ENCODE measurements at places on chromosomes 11 and 22. TPM values are rescaled to one million over a fixed set of nuclear protein-coding genes. Genes with fewer than 3 reads are reported as not detected.

DNA sequence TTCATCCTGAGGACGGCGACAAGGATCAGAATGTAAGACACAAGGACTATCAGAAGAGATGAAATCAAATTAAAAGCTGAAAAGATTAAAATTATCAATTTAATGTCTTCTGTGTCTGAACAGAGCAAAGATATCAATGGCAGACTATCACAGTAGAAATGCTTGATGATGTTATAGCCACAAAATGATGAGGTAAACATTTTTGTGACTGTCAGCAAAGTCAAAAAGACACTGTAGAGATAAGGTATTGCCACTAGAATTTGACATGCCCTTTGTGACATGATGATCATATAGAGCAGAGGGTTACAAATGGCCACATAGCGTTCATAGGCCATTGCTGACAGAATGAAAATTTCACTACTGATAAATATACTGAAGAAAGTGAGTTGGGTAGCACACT lies 12.2 kb downstream of the OR5J2 start:
- no peaks in the 10 kb centered on the region for H3K4me1 ChIP-seq
- H3K4me3 ChIP-seq, result no peak overlapping the region
- no peak for DNase-seq
- H3K27ac ChIP-seq, result no peak overlapping the region

DNA sequence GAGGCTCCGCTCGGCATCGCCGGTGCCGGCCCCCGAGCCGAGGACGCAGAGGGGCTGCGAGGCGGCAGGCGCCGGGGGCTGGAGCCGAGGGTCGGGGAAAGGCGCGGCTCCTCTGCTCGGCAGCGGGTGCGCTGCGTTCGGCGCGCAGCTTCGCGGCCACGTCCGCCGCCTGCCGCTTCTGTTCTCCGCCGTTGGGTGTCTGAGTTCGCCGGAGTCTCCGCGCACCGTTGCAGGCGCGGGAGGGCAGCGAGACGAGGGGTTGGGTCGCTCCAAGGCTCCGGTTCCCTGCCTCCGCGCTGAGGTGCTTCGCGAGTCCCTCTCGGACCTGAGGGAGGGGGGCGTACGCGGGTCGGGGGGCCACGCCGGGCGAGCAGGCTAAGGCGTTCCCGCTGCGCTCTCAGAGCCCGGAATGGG lies 347 bp downstream of the MN1 start:
- H3K4me1 ChIP-seq, result peaks cover 14% of the 10 kb centered on the region
- H3K27ac ChIP-seq, result peak overlapping the region; percentile 51
- peak; percentile 49 for DNase-seq
- peak overlapping the region; percentile 71 for H3K4me3 ChIP-seq

- H3K27me3 ChIP-seq, result no peaks in the 10 kb centered on the region
- H3K4me3 ChIP-seq, result no peak overlapping the region
- H3K36me3 ChIP-seq, result no peaks in the 10 kb centered on the region
- no peak for DNase-seq
These were observed 725.8 kb upstream of the KIRREL3 start for GRCh38 chr11:127726367-127726766.

DNA sequence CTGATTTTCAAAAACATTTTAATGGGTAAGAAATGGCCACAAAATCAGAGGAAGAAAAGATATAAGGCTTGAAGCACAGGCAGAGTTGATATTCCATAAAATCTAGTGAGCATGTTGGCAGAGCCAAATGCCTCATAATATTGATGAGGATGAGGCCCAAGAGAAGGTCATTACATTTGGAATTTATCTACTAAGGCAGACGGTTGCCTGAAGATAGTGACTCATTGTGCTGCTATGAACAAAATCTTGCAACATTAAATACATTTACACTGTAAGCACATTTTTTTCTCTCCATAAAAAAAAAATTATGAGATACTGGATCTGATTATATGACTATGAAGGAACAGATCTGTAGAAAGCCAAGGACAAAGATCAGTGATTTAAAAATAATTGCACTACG lies 881.4 kb upstream of the CHORDC1 start:
- no peak overlapping the region for H3K4me3 ChIP-seq
- no peaks in the 10 kb centered on the region for H3K36me3 ChIP-seq
- no peaks in the 10 kb centered on the region for H3K4me1 ChIP-seq
- H3K27me3 ChIP-seq, result no peaks in the 10 kb centered on the region
- no peak for DNase-seq
- H3K27ac ChIP-seq, result no peak overlapping the region

- no peak overlapping the region for H3K27ac ChIP-seq
- peaks cover 6% of the 10 kb centered on the region for H3K4me1 ChIP-seq
- H3K27me3 ChIP-seq, result no peaks in the 10 kb centered on the region
- no peak overlapping the region for H3K4me3 ChIP-seq
- H3K36me3 ChIP-seq, result no peaks in the 10 kb centered on the region
These were observed 253.7 kb upstream of the POU2AF2 start for GRCh38 chr11:110991661-110992355.

Gene PANX3
- not detected for total RNA-seq

Gene INS
- total RNA-seq, result not detected

Gene OTOG
- total RNA-seq, result 2.9 TPM
